ENCODE measurements at places on chromosomes 1 and 21.

GRCh38 chr1:40848530-40849189, 13.5 kb downstream of the CITED4 start:
- no peak for DNase-seq

GRCh38 chr21:32951041-32951440, 74.7 kb upstream of the OLIG2 start:
- DNase-seq = no peak

DNA sequence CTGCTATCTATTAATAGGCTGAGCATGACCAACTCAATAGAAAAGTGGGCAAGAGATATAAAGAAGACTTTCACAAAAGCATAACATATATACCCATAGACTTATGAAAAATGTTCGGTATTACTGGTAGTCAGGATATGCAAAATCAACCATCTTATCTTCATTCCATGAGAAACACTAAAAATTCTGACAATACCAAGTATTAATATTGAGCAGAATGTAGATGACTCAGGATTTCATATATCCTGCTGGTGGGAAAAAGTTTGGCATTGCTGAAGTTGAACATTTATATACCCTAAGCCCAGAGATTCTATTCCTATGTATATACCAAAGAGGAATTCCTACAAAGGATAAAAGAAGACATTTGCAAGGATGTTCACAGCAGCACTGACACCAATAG, 138.3 kb downstream of the CLEC20A start:
- no peak for DNase-seq

DNA sequence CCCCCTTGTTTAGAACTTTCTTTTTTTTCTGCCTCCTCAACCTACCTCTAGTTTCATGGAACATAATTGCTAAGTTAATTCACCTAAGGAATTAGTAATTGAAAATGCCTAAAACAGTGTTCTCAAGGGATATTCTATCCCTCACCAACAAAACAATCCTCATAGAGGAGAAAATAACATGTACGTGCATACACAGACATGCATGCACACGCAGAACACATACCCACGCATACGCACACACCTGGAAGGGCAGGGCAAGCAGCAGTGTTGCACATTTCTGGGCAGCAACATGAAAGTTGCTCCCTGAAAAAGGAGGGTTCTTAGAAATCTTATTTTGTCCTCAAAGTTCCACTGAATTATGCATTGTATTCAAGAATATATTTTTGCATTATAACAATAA, 76.6 kb downstream of the HHAT start:
- no peak for DNase-seq

- DNase-seq = no peak
Observed at GRCh38 chr21:36396325-36396724, 11.1 kb downstream of the CHAF1B start.

Measured in left hindlimb (tissue), 1 donor.